ENCODE measurements at places on chromosomes 5 and 9.

DNA sequence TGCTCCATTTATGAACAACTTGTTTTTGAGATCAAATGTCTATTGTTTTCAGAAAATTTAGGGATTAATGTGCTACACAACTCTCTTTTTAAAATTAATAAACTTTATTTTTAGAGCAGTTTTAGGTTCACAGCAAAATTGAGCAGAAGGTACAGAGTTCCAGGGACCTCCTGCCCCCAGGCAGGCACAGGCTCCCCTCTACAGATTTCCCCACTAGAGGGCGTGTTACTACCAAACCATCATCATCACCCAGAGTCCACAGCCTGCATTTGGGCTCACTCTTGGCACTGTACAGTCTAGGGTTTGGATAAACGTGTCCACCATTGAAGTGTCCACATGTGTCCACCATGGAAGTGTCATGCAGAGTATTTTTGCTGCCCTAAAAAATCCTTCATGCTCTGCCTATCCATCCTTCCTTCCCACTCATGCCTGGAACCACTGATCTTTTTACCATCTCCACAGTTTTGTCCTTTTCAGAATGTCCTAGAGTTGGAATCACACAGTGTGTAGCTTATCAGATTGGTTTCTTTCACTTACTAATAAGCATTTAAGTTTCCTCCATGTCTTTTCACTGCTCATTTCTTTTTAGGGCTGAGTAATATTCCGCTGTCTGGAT, 61.7 kb downstream of the MRPL36 start:
- DNase-seq: peak; percentile 88

DNA sequence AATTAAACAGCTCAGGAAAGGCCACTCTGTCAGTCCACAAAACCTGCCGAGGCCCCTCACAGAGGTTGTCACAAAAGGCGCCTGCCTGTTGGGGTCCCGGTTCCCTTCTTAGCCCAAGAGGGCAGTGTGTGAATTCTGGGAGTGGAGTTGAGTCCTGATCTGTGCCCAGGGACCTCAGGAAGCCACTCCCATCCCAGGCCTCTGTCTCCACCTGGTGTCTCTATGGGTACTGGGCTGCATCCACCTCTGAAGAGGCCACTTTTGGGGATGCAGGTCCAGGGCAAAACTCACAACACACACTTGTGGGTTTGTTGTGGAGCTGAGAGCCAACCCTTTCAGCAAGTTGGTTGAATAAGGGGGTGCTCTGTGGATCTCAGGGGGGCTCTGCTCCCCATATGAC, 74.3 kb upstream of the STXBP1 start:
- DNase-seq: peak; percentile 92

DNA sequence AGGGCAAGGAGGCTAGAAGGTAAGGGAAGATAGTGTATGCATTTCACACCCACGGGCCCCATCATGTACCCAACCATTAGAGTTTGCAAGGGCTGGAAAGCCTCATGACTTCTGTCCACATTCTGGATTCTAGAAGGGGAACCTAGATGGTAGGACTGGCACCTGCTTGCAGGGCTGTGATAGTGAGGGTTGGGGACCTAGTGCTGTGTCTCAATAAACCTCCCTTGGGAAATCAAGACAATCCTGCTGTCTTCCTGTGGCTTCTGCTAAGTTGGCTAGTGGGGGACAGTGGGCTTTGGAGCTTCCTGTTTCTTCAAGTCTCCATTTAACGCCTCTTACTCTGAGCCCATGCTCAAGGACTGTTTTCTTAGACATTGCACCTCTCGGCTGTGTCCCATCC, 43.6 kb upstream of the SYNPO start:
- DNase-seq: no peak

DNA sequence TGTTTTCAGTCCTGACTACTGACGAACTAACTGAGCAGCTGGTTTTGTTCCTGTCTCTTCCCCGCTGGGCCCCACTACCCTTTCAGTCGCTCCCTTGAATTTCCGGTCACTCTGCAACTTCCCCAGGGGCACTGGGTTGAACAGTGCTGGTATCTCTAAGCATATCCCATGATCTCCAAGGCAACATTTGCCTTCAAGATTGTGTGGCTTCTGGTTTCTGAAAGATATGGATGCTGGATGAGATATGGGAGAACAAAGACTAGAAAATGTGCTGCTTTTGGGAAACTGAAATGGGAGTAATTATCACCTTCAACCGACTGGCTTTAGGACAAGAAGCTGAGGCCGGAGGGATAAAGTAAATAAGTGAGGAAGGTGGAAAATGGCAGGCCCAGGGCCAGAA, 258.2 kb upstream of the PIK3R1 start:
- DNase-seq: peak; percentile 30
